ENCODE measurements at places on chromosomes 6 and 20.

GRCh38 chr20:49846206-49846807 lies 33.7 kb downstream of the SLC9A8 start:
- DNase-seq: peak; percentile 73

DNA sequence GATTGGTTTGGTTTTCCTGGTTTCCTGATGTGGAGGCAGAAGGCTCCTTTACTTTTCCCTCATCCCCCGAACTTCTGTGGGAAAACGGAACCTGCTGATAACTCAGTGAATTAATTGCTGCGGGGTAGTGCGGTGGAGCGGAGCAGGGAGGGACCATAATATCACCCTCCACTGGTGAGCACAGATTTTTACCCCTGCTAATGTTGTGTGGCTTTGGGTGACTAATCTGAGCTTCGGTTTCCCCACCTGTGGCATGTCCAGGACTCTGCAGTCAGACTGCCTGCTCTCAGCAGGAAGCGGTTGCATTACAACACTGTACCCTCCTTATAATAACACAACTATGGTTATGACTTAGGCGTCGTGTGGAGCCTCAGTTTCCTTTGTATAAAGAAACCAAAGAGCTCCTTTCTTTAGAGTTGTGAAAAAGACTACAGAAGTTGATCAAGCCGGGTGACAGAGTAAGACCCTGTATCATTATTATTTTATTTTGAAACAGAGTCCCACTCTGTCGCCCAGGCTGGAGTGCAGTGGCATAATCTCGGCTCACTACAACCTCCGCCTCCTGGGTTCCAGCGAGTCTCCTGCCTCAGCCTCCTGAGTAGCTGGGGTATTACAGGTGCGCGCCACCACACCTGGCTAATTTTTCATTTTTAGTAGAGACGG lies 2.2 kb upstream of the ID1 start:
- peak; percentile 66 for DNase-seq

DNA sequence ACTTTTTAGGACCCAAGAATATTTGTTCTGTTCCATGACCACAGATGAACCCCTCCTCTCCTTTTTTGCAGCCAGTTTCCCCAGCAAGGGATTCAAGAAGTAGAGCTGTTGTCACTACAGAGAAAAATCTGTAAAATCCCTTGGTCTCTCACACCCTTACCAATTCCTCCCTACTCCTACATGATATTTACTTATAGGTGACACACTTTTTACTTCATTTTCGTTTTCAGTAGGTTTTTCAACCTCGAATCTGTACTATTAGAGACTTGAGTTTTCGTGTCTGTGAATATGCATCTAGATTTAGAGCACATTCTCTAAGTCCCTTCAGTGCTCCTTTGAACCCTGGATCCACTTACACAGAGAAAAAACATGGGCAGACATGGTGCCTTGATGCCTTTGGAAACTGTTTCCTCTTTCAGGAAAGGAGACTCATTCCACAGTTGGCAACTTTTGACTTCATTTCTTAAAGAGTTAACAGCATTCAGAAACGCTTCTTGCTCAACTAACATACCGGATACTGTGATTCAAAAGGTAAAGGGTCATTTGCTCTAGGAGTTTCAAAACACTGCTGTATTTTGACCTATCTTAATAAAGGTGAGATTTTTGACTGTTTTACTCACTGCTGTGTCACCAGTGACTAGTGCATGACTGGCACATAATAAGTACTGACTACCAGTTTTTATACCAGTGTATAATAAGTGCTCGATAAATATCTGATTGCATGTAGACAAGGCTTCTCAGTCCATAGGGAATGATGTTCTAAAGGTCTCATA lies 50.6 kb downstream of the LAMA4 start:
- DNase-seq: peak; percentile 10

GRCh38 chr20:21517566-21518277 lies 3.9 kb upstream of the NKX2-2 start:
- no peak for DNase-seq

- no peak for DNase-seq
Observed at GRCh38 chr6:36098920-36099647, 31.2 kb upstream of the MAPK13 start.

DNA sequence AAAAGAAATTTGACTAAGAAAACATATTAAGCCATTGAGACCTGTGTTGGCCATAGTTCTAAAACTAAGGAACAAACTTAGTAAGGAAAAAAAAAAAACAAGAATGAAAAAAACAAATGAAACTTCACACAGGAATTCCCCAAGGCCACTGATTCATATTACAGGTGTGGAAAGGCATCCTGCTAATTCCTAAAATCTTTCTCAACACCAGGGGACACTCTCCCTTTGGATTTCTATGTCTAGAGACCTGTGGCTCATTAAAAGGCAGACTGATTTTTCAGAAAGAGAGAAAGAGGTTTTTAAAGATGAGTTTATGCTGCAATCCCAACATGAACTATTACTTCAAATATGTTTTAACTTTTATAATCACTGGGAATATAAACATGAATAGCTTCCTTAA lies at the start of gene OR12D1:
TSS of gene OR12D1 (plus strand) at position 341 of the 400 bp plus-strand sequence.
- peak; percentile 10 for DNase-seq

GRCh38 chr6:157099912-157100593 lies 223.3 kb downstream of the TMEM242 start:
- no peak for DNase-seq

- DNase-seq: no peak
Observed at GRCh38 chr6:11429577-11429976, 108.0 kb upstream of the TMEM170B start.

DNA sequence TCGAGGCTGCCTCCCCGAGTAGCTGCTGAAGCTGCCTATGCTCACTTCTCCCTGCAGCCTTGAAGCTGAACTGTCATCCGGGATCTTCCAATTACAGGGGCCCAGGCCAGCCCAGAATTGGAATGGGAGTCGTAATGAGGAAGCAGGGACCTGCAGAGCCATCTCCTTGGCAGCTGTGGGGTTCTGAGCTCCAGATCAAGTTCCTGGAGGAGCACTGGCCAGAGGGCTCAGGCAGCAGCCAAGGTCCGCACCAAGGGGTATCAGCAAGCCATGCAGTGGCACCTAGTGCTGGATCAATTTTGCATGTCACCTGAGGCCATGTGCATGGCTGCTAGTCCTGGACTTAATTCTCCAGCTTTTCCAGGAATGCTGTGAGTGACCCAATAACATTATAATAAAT lies 163.2 kb upstream of the TSHZ2 start:
- DNase-seq: no peak

DNA sequence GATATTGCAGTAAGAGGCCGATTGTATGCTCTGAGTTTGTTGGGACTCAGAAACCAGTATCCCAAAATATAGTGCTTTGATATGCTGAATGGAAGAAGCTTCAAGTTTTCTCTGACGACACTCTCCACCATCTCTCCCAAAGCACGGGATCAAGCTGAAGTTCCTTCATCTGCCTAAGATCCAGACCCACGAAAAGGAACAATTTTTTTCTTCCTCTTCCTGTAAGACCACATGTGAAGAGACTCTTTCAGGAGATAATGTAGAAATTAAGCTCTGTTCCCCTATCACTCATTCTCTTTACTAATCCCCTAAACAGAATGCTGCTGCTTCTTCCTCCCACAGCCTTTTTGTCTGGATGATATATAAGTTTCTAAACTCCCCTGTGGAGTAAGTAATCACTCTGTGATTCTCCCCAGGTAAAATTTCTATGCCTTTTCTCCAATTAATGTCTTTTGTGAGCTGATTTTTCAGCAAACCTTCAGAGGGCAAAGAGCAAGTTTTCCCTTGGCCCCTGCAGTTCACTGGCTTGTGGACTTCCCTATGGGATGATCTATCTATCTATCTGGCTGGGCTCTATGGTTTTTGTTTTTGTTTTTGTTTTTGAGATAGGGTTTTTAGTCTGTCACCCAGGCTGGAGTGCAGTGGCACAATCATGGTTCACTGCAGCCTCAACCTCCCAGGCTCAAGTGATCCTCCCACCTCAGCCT lies 13.5 kb upstream of the PNRC1 start:
- DNase-seq: no peak

All from HepG2 (cell line).